PC-9 (cell line): ENCODE measurements at places on chromosomes 12 and 14. TPM values are rescaled to one million over a fixed set of nuclear protein-coding genes. Genes with fewer than 3 reads are reported as not detected.

GRCh38 chr12:112480931-112481330 is 62.2 kb downstream of the PTPN11 start:
- no peak for DNase-seq

GRCh38 chr14:23566778-23567185 is 809 bp downstream of the AP1G2 start:
- no peak for DNase-seq

- DNase-seq, result no peak
Measured at GRCh38 chr12:120199025-120199424, 1.9 kb downstream of the RPLP0 start.

DNA sequence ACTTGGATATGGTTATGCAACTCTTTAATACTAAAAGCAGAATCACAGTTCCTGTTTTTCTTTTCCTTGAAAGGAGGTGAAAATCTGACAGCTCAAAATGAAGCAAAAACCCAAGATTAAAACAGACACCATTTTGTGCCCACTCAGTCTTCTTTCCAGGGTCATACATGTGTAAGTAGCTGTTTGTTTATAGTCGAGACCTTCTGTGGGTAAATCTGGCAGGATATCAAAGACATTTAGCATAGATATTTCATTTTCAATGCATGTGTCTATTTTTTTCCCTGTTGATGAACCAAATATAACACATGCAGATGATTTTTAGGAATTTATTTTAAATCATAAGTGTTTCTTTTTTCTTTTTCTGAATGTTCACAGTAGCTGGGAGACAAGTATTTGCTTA is 398.8 kb downstream of the FOXG1 start:
- no peak for DNase-seq

DNA sequence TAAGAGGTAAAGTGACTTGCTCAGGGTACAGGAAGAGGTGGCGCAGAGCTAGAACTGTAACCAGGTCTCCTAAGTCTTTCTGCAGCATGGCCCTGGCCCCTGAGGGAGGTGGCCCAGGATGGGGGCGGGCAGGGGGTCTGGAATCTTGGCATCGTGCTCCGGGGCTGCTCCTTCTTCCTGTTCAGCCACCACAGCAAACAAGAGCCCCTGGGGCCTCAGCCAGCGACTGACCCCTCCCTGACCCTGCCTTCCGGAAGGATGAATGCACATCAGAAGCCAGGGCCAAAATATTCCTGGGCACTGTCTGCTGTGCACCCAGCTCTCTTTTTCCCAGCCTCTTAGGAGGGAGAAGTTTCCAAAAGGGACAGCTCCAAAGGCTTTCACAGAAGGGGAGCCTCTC is 242.8 kb downstream of the DPF3 start:
- no peak for DNase-seq

DNA sequence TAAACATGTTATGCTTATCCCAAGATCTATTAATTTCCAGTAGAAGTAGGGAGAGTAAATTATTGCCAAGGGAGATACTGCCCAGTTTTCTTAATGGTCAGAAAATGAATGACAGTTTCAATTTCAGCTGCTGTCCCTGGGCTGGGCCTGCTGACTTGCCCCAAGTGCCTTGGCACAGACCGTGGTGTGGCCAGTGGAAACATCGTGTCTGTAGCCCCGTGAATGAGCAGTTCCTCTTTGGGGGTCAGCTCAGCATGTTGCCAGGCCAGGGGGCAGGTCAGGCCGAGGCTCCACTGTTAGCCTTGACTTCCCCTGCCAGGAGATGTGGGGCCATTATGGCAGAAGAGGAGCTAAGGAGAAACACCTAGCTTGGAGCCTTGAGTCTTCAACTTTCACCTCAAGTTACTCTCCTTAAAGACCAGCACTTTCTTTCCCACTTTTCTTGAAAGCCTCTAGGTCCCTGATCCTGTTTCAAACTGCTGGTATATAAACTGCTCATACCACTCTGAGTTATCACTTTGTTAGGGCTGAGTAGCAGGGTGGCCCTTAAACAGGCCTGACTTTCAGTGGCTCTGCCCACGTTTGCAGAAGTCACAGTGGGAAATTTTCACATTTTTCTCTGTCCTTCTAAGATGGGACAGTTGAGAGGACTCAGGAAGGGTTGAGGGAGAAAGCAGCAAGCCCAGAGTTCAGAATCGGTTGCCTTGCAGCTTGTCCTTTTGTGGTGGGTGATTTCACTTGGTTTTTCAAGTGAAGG is 73.2 kb downstream of the SUSD6 start:
- DNase-seq, result no peak

GRCh38 chr12:108788076-108788782 is 56.9 kb upstream of the CORO1C start:
- DNase-seq, result no peak

DNA sequence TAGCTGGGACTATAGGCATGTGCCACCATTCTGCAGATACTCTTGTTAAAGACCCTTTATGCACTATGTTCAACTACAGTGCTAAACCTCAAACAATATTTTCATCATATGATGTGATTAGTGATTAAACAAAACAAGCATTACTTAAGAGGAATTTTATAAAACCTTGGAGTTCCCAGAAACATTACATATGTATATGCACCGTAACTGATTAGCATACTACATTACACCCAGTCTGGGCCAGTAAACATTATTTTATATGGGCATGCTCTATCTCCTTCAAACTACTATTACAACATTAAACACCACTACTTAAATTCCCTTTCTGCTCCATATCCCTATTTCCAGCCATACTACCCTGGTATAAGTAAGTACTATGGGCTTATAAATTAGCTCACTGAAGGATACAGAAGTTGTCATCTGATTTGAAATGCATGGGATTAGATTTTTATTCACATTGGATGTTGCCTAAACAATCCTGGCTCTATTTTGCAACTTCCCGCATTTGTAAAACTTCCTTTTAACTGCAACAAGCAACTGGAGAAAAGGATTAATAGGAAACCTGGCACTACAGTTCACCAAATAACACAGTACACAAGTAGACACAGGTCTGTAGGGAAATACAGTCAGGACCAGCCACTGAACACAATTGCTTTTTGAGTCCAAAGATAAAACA is 205.8 kb downstream of the MED13L start:
- no peak for DNase-seq

DNA sequence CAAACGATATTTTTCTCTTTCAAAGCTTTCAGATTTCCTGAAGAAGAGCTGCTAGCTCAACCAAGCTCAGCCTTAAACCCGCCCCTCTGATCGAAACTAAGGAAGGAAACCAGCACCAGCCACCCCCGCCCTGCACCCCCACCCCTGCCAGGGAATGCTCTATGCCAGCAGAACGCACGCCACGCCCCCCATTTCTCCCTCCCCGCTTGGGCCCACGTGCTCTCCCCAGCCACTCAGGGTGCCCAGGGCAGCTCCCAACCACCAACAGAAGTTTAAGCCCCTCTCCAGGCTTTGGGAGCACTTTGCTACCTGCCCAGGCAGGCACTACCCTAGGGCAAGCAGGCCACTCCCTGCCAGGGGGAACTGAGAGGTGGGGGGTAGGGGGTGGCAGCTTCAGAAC is 18.8 kb upstream of the KRT78 start:
- DNase-seq, result no peak

DNA sequence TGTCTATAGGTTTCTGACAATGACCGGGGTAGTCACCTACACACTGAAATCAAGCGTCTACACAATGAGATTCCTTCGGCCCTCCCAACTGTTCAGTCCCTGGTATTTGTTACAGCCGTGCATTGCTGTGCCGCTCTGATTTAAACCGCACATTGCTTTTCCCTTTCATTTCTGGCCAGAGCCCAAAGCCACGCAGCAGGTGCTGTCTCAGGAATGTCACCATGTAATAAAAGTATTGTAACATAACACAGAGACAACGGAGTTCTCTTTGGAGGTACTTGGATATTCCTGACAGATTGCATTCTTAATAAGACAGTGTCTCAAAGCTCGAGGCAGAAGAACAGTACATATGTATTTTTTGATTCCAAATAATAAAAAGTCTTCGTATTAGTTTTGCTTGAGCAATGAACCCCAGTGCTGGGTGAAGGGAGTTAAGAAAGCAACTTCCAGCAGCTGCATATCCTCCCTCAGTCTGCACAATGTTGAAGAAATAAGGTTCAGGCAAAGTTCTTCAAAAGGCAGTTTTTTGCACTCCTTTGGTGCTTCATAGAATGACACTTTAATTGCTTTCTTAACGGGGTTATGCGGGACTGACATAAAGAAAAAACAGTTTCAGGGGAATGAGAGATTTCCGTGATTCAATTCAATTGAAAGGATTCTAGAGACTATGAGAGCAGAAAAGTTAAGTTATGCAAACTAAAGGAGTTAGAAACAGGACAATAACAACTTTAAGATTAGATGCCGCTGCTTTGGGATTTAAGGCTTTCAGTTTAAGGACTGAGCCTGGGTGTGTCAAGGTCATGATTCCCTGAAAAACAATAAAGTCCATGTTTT is 288.7 kb upstream of the FLRT2 start:
- DNase-seq, result no peak

GRCh38 chr14:53638966-53639365 is 317.7 kb downstream of the BMP4 start:
- DNase-seq, result no peak

DNA sequence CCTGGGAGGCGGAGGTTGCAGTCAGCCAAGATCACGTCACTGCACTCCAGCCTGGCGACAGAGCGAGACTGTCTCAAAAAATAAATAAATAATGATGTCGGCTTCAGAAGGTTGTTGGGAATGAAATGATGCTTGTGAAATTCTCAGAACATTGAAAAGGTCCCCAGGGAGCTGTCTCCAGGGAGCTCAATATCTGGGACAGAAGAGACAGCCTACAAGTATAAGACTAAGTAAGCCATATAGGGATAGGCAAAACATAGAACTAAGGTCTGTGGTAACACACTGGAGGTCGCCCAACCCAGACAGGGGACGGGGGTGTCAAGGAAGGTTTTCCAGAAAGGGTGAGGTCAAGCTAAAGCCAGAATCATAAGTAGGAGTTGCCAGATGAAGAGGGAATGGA is 29.5 kb upstream of the HSPB8 start:
- no peak for DNase-seq

- no peak for DNase-seq
Measured at GRCh38 chr12:8493084-8493483, 20.2 kb upstream of the CLEC4D start.

- DNase-seq, result no peak
Measured at GRCh38 chr14:51552768-51553404, 98.8 kb upstream of the FRMD6 start.

- DNase-seq, result no peak
Measured at GRCh38 chr12:13537623-13538022, 341.1 kb downstream of the EMP1 start.

GRCh38 chr12:4555804-4556203 is 6.2 kb upstream of the DYRK4 start:
- DNase-seq, result no peak

DNA sequence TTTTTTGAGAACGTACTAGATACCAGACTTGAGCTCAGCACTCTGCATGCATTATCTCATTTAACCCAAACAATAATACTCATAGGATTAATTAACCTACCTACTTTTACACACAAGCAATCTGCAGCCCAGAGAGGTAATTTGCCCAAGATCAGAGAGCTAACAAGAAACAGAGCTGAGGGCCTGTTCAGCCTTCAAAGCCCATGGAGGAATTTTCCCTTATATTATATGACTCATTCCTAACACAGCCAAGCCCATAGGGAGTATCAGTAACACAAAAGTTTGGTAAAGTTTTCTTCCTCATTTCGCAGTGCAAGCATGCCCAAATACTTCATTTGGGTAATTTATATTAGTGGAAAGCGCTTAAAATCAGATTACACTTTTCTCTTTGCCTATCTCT is 94.7 kb downstream of the GALC start:
- DNase-seq, result no peak

DNA sequence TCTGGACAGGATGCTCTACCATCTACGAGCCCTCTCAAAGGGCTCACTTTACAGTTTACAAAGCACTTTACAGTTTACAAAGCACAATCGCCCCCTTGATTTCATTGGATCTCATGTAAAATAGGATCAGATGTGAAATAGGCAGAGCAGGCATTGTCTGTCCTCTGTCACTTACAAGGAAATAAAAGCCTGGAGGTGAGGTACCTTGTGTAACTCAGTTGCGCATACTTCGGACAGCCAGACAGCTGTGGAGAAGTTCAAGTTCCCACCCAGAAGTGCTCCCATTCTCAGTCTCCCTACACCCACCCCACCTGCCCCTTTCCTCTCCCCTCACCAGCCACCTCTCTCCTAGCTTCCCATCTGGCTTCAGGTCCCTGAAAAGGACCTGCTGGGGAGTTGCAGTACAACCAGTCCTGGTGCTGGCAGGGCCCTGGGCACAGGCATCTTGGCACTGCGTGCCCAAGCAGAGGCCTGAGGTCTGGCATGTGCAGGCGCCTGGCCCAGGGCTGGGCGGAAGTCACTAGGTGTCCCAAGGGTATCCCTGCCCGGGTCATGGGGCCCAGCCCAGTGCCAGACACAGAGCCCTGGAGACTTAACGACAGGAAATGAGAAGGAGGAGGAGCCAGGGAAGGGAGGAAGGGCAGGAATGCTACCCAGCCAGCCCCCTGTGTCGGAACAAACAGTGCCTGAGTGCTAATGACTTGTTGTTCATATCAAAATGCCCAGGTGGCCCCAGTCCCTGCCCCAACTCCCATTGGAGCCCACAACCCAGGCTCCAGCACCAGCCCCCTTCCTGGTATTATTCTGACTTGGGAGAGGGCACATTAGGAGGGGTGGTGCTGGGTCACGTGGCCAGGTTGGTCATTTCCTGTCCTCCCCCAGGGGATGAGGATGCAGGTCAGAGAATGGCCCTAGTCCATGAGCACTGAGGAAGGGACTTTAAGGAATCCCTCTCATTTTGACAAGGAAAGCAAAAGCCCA is 5.4 kb downstream of the RAPGEF3 start:
- DNase-seq, result peak; percentile 89

GRCh38 chr14:82565825-82566224 is 1032.2 kb upstream of the SEL1L start:
- no peak for DNase-seq

- DNase-seq, result no peak
Measured at GRCh38 chr12:103442182-103442555, 53.6 kb downstream of the C12orf42 start.

DNA sequence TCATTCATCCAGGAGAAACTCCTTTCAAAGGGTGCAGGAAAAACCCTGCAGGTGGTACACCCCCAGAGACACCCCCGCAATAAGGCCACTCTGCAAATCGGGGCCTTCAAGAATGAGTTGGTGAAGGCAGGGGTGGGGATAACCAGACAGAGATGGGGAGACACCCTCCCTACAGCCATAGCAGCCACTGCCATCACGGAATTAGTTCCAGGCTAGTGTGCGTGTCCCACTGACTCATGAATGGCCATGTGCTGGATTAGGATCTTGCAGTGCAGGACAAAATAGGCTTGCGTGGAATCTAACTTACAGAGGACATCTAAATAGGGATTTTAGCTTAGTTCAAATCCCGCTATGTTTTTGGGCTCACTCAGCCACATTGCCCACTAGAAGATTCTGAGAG is 37.8 kb downstream of the SPRING1 start:
- no peak for DNase-seq

ANO6 gene
- 46.1 and 51.4 TPM in 2 replicates for total RNA-seq

GPR137C gene
- 1.1 and 1.2 TPM in 2 replicates for total RNA-seq

SERPINA12 gene
- not detected in 2 replicates for total RNA-seq

ACOT6 gene
- not detected in 2 replicates for total RNA-seq

ZNF10 gene
- 7.3 and 9.5 TPM in 2 replicates for total RNA-seq

FKBP4 gene
- total RNA-seq, result 189 and 226 TPM in 2 replicates

RPL36AL gene
- total RNA-seq, result 120 and 151 TPM in 2 replicates

CCDC198 gene
- total RNA-seq, result not detected in 2 replicates

BCL2L14 gene
- 4.8 and 6.0 TPM in 2 replicates for total RNA-seq

DNAI7 gene
- 2.4 and 2.9 TPM in 2 replicates for total RNA-seq

NTS gene
- total RNA-seq, result not detected in 2 replicates
